Retina (tissue), 1 donor: ENCODE measurements at places on chromosomes 6 and 20.

- DNase-seq = peak; percentile 89
These were observed at the start of gene TPBG for GRCh38 chr6:82363428-82364086. Gene TPBG, plus strand, starts transcription at chr6:82363817. Its CDS starts 1,145 bp downstream, at chr6:82364962.

- no peak for DNase-seq
These were observed 181.1 kb downstream of the BCKDHB start for GRCh38 chr6:80287607-80288006.

- peak; percentile 73 for DNase-seq
These were observed 2.8 kb upstream of the FANCE start for GRCh38 chr6:35449287-35449881.

GRCh38 chr6:36907781-36908180 lies 22.0 kb downstream of the C6orf89 start:
- DNase-seq = no peak

DNA sequence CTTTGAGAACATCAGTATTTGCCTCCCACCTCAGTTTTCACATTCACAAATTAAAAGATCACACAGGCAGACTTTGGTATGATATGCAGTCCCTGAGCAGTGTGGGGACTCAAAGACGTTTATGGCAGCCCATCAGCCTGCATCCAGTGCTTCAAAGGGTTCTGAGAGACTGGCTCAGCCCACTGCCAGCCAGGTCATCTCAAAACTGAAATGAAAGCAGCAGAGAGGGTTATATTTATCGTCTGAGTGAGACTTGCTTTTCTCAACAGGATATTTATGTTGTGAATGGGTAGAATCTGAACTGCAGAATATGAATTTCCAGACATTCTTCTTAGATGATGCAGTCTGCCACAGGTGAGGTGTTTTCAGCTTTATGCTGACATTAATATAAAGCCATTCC lies 159.8 kb downstream of the NRN1 start:
- DNase-seq = no peak

DNA sequence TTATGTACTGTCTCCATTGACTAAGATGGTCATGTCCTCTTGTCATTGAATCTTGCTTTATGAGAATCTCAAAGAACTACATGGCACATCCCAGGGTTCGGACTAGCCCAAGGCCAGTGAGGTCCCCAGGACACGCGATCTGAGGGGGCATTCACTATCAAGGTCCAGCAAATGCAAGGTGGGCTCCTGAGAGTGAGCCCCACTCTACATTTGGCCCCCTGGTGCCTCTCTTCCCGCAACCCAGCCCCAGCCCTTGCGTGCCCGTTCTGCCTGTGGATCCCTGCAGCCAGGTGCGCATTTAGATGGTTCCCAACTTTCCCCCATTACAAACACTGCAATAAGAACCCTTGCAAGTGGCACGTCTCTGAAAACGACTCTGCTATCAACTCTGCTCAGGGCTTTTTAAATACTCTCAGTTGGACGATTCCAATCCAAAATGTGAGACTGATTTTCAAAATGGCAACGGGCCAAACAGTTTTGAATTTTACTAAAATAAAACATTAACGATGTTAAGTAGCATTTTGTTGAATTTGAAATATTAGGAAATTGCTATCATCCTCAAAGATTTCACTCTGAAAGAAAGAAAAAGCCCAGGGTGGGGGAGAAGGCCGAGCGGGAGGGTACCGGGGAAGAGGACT lies 59.6 kb downstream of the NFATC2 start:
- DNase-seq = no peak

DNA sequence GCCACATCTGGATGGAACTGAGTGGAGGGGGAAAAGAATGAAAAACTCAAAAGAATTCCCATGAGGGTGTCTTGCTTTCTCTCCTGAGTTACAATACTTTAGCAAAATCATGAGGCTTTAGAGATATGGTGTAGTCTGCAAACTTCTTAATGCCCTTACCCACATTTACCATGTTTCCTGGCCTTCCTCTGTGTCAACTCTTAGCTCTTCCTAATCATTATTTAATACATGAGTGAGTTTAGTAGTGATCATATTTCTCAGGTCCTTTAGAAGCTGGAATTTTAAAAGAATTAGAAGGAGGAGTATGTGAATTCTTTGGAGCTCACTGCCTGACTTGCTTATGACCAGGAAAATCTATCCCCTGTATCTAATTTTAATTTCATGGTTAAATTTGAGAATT lies 39.0 kb downstream of the STX11 start:
- DNase-seq = no peak

- DNase-seq = no peak
These were observed 224.8 kb downstream of the SYNDIG1 start for GRCh38 chr20:24694157-24694726.

- DNase-seq = no peak
These were observed 1.9 kb downstream of the PPP1R18 start for GRCh38 chr6:30684386-30685156.

DNA sequence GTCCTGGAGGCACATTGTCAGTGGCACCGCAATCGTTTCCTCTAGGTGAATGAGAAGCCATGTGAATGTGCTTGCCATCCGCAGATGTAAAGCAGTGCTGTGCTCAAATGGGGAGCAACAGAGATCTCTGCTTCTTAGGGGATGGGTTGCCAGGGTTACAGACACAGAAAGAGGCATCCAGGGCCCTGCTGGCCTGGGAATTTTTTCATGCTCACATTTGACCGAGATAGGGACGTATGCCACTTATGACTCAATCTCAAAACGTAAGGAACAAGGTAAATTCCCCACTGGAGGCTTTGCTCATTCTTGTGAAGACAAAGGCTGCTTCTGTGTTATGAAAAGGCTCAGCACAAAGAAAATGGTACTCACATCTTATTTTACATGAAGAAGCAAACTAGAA lies 11.0 kb downstream of the C6orf118 start:
- no peak for DNase-seq

- DNase-seq = no peak
These were observed 52.2 kb downstream of the RREB1 start for GRCh38 chr6:7159790-7160525.

GRCh38 chr6:54899442-54899841 lies 52.9 kb downstream of the FAM83B start:
- no peak for DNase-seq

- no peak for DNase-seq
These were observed 59.2 kb upstream of the DUSP22 start for GRCh38 chr6:232982-233640.

DNA sequence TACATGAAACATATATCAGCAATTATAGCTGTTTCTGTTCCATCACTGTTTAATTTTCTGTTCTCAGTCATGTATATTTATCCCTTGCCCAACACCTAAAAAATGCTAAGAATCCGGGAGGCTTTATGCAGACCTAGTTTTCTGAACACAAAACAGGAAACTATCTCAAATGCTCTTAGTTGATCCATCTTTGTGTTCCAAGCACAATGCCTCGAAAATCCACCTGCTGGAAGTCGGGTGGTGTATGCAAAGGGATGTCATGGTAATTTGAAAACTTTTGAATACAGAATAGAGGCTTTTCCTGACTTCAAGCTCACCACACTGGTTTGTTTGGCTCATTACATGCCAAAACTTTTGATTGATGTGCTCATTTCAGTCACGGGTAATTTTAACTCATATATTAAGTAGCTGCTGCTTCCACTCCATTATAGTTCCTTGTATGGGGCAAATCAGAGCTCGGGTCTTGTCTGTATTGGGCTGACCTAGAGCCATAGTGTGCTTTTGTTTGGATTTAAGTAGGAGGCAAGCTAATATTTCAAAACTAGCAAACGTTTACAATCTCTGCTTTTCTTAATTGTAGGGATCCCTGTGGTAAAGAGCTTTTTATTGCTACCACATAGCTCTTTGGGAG lies 646.5 kb upstream of the EPHA7 start:
- DNase-seq = no peak

DNA sequence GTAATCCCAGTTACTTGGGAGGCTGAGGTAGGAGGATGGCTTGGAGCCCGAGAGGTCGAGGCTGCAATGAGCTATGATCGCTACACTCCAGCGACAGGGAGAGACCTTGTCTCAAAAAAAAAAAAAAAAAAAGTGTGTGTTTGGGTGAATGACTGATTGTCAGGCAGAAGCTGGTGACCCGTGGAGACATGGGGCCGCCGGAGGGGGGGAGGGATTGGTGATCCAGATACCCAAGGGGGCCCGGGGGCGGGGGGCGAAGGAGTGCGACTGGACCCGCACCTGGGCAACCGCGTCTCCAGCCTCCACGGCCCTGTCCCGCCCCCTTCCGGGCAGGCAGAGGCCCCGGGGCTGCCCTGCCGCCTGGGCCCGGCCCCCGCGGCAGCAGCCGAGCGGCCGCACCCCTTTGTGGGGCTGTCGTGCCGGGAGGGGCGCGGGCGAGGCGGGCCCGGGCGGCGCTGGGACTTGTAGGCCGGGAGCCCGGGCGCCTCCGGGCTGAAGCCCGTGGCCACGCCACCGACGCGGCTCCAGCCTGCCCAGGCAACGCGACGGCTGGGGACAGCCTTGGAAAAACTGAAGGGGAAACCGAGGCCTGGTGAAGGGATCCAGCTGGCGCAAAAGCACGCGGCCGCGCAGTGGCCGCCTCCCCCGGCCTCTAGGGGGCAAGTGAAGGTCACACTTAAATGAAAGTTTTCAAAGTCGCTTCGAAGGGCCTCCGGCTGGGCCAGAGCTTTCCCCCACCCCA lies 2.1 kb upstream of the RBM38 start:
- peak; percentile 71 for DNase-seq

DNA sequence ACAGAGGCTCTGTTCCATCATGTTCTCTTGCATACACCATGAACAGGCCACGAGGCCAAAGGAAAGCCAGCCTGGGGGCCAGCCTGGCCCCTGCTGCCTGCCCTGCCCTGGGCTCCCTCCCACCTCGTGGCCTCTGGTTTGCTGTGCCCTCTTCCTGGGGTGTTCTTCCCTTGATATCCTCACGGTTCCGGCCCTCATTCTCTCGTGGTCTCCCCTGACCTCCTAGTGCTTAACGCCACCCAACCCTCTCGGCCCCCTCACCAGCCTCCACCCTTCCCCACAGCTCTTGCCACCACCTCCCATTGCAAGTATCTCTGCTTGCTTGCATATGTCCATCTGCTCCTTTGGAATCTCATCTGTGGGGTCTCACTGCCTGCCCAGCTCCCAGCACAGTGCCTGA lies 73.0 kb downstream of the GNAS-AS1 start:
- DNase-seq = no peak

DNA sequence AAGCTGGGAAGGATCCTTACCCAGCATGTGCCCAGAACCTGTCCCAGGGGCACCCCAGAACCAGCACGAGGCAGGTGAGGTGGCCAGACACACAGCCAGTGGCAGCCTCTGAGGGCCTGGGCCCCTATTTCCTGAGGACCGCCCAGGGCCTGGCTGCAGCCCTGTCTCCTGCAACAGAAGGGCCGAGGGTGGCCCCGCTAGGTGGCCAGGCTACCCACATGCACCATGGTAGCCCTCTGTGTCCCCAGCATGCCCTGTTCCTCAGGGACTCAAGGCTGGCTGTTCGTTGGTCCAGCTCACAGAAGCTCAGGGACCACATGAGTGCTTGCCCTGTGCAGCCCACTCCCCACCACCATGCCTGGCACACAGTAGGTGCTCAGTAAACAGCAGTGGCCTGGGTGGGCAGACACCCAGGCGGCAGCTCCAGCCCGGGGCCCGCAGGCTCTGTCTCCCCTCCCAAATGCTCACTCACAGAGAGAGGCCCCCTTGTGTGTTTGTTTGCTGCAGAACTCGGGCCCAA lies 8.2 kb downstream of the HRH3 start:
- no peak for DNase-seq

GRCh38 chr20:50217207-50217949 lies 26.7 kb downstream of the CEBPB start:
- no peak for DNase-seq

GRCh38 chr6:149861603-149862423 lies 2.3 kb downstream of the LRP11 start:
- DNase-seq = no peak

DNA sequence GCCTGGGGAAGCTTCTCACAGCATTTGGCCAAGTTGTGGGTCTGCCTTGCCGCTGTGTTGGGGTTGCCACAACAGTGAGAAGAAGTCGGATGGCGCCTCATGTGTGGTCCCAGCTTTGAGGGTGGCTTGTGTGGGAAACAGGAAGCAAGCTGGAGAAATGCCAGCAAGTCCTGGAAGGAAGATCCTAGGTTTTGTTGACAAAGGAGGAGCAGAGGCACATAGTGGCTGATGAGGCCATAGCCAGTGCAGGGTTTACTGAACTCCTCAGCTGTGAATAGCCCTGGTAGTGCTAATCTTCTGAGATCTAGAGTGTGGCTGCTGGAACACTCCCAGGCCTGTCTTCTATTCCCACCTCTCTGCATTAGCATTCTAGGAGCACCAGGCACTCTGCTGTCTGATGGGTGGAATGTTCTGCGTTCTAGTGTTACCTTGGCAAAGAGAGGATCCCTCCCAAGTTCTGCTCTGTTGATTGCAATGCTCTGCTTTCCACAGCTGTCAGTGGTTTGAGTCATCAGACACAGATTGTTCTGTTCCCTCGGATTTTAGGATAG lies 25.2 kb downstream of the SNPH start:
- DNase-seq = no peak

DNA sequence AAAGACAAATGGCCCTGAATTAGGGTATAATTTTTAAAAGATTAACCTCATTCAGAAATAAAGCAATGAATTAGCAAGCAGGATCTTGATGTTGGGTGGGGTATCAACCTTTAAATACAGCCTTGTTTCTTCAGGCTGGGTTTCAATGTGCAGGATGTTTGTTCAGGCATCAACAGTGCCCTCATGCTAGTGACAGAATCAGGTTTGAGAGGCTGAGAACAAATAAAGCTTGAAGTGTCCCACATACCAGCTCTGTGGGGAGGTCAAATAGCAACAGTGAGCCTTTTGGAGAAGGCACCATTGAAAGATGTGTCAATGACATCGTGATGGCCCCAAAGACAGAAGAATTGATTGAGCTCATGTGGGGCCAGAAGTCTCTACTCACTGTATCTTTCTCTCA lies 68.2 kb downstream of the MTFR2 start:
- DNase-seq = no peak

GRCh38 chr20:44231713-44232468 lies 15.2 kb upstream of the GDAP1L1 start:
- peak; percentile 36 for DNase-seq
